PC-9 (cell line): ENCODE measurements at places on chromosomes 16 and 17.

GRCh38 chr17:78759203-78759968 is 22.7 kb downstream of the CYTH1 start:
- no peak for DNase-seq

- DNase-seq: no peak
These were observed 3.5 kb downstream of the CLTC start for GRCh38 chr17:59623151-59623550.

DNA sequence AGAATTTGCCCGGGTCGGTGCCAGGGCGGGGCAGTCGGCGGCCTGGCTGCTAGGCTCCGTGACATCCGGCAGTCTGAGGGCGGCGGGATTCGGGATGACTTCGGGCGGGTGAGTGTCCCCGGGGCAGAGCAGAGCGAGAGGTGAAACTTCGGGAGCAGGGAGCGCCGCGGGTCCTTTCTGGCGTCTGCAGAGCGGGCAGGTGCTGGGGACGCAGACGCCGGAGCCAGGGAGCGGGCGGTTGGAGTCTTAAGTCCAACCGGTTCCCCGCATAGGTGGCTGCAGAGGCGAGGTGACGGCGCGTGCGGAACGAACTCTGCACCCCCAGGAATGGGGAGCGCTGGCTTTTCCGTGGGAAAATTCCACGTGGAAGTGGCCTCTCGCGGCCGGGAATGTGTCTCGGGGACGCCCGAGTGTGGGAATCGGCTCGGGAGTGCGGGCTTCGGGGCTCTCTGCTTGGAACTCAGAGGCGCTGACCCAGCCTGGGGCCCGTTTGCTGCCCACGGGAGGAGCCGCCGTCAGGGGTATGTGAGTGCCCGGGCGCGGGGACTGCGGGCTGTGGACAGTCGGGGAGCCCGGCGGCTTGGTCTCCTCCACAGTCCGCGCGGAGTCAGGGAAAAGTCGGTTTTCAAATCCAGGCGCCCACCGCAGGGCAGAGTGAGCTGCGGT is at the start of gene B4GALNT2:
Gene B4GALNT2, plus strand, starts transcription at position 71 of the 666 bp plus-strand sequence. Its CDS starts 24 bp downstream, at position 95.
- peak; percentile 22 for DNase-seq

- DNase-seq: no peak
These were observed 38.7 kb downstream of the CMIP start for GRCh38 chr16:81483064-81483969.

- DNase-seq: peak; percentile 67
These were observed 20.7 kb downstream of the TRAP1 start for GRCh38 chr16:3696425-3697218.

DNA sequence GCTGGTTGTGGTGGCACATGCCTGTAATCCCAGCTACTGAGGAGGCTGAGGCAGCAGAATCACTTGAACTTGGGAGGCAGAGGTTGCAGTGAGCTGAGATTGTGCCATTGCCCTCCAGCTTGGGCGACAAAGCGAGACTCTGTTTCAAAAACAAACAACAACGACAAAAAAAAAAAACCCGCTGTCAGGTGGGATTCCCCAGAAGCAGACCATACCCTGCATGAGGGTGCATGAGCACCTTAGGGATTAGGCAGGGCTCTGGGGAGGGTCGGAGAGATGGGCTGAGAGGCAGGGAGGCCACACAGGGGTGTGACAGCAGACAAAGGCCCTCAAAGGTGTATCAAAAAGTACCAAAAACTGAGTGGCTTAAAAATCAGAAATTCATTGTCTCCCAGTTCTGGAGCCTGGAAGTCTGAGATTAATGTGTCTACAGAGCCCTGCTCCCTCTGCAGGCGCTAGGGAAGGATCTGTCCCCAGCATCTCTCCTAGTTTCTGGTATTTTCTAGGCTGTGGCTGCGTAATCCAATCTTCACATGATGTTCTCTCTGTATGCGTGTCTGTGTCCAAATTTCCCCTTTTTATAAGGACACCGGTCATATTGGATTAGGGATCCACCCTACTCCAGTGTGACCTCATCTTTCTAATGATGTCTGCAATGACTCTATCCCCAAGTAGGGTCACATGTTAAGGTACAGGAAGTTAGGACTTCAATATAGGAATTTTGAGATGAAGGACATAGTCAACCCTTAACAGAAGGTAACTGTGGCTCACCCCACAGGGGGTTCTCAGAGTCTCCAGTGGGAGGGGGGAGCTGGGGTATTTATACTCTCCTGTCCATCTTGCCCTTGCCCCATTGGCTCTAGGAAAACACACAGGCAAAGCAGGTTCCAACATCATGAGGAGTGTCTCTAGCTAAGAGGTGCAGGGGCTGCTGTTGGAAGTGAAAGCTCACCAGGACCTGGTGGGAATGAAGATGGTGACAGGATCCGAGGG is 13.6 kb upstream of the TVP23A start:
- no peak for DNase-seq

DNA sequence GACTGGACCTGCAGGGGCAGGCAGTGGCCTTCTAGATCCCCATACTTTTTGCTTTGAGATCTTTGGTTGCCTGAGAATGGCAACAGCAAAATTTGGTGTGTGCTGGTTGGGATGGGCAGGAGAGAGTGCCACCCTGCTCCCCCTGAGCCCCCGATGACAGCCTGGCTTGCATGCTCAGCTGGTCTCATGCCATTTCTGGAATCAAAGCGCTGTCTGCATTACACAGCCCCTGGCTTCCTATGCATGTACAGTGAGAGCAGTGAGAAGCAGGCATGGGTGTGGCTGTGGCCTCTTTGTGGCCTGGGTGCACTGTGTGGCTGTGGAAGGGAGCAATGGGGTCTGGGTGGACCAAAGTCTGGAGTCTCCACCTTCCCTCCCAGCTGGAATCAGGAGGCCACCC is 47.7 kb downstream of the NKD1 start:
- DNase-seq: no peak

DNA sequence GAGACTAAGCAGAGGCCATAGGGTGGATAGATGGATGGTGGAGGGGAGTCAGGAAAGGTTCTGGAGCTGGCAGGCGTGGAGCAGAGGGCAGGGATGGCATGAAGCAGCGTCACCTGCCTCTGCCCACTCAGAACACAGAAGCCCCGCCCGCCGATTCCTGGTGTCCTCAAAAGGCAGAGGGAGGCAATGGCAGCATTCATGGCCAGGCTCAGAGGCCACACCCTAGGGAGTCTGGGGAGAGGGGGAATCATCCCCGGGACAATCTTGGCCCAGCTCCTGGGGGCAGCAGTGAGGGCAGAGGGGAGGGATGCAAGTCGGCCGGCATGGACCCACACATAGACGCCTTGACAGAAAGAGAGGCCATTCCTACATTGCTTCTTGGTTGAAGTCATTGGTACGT is 60.7 kb upstream of the CACNG4 start:
- no peak for DNase-seq

DNA sequence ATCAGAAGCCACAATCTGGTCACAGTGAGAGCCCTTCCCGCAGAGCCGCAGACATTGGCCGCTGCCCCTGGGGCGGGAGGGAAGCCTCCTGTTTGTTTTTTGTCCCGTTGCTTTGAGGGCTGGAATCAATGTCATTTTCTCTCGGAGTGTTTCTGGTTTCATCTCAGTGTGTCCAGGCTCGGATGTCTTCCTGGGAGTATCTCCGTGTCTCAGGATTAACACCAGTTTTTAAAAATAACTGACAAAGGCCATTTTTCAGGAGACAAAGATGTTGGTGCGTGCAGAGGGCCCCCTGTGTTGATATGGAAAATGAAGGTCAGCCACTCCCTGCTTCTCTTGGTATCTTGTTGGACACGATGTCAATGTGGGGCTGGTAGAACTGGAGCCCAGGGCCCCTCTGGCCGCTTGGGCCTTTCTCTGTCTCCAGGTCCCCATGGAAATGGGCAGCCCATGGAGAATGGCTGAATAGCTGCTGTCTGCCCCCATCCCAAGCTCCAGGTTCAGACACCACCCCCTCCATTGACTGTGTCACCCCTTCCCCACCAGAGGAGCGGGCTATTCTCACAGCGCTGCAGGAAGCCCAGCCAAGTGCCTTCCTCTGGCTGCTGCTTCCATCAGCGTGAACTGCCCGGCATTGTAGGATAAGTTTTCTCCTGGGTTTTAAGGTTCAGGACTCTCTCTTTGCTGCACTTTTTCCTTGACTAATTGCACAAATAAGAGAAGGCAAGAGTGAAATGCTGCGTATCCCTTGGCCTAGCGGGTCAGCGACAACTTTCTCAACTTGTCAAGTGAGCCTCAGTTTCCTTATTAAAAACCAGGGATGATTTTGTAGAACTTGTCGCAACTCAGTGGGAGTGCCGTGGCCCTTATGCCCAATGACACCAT is 72.2 kb upstream of the METTL9 start:
- DNase-seq: no peak

- DNase-seq: no peak
These were observed 919 bp downstream of the N4BP1 start for GRCh38 chr16:48608871-48609651.

DNA sequence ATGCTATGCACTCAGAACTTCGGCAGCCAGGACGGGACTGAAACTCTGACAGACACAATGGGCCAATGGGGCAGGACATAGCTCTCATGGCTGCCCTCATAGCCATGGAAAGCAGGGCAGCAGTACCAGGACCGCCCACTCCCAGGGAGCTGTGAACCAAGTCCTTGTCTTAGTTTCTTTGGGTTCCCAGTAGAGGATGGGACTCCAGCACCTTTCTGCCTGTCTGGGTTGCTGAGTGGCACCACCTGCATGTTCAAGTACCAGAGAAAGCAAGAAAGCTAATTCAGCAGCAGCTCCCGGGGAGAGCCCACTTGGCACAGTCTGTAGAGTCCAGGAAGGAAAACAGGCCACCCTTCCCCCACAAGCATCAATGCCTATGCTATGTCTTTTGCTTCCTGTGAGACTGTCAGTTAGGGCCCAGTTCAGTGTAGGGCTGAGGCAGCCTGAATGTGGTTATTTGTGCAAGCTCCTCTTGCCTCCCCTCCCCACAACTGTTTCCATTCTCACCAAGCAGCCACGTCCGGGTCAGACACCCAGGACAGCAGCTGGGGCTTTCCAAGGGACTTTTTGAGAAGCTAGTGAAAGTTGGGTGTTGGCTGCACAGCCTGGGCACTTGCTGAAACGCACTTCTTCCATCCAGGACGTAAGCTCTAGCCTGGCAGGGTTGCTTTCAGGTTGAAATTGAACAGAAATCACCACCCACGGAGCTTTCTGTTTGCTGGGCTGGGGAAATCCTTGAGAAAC is 7.8 kb downstream of the SUPT4H1 start:
- DNase-seq: no peak

GRCh38 chr17:2751491-2751890 is 2.0 kb upstream of the CCDC92B start:
- DNase-seq: no peak

- no peak for DNase-seq
These were observed 67.5 kb downstream of the NT5M start for GRCh38 chr17:17370711-17371110.

- DNase-seq: no peak
These were observed 45.5 kb downstream of the ZZEF1 start for GRCh38 chr17:4097165-4097960.

GRCh38 chr16:23865853-23866252 is 30.1 kb downstream of the PRKCB start:
- DNase-seq: no peak

DNA sequence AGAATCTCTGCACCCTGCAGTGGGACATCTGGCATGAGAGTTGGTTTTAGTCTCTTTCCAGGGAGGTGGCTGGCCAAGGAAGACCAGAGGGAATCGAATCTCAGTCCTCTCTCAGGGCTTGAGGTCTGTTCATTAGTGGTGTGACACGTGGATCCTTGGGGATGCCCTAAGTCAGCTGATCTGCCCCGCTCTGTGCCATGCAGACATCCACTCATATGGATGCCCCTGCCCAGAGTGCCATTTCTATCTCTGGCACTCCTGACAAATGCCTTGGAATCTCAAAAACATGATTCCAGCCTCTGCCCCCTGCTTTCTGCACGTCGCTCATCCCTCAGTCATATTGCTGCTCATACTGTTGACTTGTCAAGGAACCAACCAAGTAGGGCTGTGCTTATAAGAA is 38.8 kb downstream of the WSCD1 start:
- no peak for DNase-seq

DNA sequence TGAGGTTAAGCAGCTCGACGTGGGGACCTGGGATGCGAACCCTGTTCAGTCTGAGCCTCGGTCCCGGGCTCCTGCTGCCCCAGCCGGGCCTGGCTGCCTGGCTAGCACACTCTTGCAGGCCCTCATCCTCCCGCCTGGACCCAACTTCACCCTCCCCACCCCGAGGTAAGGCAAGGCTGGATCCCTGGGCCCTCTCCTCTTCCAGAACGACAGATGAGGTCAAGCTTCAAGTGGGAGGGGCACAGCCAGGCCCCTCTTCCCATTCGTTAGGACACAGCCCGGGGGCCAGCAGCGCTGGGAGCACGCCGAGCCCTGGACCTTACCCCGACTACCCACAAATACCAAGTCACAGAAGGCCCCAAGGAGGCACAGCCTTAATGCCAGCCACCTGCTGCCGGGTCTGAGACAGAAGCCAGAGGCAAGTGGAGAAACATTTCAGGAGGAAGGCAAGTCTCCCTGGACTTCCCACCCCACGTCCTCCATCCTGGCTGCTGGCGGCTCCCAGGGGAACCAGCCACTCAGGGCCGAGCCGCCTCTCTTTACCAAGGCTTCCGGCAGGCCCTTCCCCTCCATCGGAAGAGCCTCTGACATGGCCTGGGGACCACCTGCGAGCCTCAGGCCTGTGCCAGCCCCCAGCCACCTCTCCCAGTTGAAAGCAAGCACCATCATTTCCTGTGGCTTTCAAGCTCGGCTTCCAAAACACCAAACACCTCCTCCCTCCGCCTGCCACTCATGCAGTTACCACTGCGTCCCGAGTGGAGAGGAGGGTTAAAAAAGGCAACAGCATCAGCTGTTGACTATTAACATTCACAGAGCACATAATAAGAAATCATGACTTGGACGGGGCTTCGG is 59.9 kb downstream of the RPH3AL start:
- no peak for DNase-seq

DNA sequence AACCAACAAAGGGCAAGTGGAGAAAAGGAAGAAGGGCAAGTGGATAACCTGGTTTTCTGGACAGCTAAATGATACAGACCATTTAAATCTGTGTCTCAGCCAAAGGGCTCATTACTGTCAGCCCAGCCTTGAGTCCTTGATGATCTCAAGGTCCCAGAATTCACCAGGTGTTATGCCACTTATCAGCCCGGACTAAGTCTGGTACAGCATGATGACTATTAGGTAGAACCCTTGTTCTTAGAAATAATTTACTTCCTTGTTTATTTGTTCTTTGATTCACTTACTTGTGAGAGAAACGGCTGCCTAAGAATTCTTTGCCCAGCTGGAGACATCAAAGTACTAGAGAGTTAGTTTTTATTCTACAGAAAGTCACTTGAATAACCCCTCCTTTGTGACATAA is 3.5 kb downstream of the PDILT start:
- DNase-seq: no peak

GRCh38 chr17:81453076-81453475 is 57.8 kb downstream of the BAHCC1 start:
- no peak for DNase-seq

- no peak for DNase-seq
These were observed 156.1 kb upstream of the CACNG5 start for GRCh38 chr17:66678827-66679226.
